Cortex of kidney (tissue), 1 donor: ENCODE measurements at places on chromosomes 4 and X.

DNA sequence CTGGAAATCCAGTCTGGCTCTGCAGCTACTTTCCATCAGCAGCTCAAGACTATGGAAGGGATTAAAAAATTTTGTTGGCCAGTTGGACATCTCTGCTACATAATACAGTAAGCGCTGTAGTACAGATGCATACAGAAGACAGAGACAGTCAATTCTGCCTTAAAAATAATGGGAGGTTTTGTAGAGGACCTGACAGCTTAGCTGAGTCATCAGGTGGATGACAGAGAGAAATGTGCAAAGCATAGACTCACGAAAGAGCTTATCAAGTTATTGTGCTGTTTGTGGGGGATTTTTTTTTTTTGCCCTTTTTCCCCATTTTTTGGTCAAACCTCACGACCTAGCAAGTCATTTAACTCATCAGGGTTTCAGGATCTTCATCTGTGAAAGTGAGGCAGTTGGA, 149.0 kb upstream of the SCML1 start:
- no peak for DNase-seq

DNA sequence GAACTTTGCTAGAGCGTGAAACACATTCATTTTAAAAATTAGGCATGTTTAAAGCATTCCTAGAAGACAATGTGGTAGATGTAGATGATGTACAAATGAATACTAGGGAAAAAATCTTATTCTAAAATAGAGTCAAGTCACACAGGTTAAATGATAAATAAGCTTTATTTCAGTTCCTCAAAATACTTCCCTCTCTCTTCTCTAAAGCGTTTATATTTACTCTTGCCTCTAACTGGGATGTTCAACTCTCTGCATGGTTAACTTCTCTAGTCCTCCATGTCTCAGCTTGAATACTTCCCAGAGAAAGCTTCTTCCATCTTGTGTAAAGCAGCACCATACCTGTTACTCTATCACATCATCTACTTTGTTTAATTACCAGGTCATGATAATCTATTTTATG, 30.9 kb upstream of the GLRA3 start:
- DNase-seq, result no peak

DNA sequence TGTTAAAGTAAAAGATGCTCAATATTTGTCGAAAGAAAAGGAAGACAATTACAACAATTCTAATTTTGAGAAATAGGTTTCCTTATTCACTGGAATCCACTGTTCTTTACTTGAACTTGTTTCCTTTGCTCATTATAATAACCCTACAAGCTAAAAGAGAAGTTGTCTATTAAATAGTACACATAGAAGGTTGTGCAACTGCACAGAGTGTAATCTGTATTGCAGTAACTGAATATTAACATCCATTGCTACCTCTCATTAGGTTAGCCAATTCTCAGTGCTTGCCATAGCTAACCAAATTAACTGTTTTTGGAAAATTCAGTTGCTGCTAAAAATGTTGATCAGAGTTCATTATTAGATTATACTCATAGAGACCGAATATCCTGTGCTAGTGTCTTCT, 120.0 kb downstream of the PDLIM5 start:
- no peak for DNase-seq

GRCh38 chrX:123169247-123169901, 14.7 kb upstream of the GRIA3 start:
- DNase-seq, result no peak

DNA sequence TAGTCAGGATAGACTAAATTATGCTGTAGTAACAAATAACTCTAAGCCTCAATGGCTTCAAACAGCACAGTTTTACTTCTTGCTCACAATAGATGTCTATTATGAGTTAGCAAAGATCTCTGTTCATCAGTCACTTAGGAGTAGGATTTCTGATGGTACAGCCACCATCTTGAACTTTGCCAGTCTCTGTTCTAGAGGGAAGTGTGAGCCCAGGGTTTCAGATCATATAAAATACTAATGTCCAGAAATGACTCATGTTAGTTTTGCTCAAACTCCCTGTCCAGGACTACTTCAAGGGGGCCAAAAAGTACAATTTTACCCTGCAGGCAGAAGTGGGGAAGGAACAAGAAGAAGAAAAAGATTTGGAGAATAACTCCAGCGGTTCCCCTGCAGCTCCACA, 77.1 kb upstream of the LSM6 start:
- DNase-seq, result no peak

- no peak for DNase-seq
Measured at GRCh38 chrX:68872171-68872570, 43.4 kb downstream of the EFNB1 start.

DNA sequence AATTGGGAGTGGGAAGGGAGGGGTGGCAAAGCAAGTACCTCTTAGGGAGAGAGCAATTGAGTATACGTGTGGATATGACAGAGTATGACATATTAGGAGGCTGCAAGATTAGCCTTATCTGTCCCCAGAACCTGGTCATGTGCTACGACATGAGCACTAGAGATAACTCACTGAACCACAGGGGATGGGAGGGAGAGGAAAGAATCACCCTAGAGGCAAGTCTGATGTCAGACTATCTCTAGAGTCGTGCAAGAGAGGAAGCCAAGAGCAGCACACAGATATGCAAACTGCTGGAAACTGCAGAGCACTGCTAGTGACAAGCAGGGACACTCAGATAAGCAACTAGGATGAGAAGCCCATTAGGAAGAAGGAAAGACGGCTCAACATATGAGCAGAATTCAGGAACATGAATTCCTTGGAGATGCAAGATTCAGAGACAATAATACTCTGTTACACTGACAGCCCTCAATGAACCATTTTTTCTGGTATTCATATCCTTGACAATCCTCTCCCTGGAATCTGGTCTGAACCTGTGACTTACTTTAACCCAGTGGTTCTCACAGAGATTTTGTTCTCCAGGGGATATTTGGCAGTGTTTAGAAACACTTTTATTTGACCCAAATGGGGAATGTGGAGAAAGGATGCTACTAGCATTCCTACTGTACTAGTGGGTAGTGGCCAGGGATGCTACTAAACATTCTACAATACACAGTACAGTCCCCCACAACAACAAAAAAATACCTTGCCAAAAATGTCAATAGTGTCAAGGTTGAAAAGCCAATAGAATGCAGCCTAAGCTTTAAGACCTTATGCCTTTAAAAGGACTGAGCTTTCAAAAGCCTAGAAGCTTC, 84.0 kb upstream of the BMP2K start:
- no peak for DNase-seq

DNA sequence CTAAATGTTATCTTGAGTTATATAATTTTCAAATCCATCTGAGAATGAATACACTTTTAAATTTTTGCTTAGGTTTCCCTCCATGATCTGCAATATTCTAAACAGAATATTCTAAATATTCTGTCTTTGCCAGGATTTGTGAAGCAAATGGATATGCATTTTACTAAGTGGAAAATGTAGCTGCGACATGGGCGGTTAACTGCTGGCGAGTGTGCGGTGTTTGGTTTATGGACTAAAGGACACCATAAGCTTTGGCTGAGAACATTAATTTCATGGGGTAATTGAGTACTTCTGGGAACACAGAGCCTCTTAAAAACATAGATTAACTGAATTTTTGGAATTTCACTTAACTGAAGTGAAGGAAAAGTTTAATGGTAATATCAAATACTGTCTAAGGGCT, 153.8 kb upstream of the ETNPPL start:
- no peak for DNase-seq

DNA sequence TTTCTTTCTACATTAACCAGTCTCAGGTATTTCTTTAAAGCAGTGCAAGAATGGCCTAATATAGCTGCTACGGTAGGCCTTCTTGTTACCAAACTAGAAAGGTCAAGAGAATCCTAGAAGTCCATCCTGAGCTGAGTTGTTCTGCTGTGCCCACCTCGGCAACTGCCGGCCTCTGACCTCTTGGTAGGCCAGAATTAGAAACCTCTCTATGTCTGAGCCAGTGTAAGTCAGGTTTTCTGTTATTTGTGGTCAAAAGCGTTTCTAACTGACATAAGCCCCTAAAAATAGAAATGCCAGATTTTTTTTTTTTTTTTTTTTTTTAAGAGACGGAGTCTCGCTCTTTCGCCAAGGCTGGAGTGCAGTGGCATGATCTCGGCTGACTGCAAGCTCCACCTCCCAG, 43.1 kb downstream of the SOWAHB start:
- DNase-seq, result no peak

DNA sequence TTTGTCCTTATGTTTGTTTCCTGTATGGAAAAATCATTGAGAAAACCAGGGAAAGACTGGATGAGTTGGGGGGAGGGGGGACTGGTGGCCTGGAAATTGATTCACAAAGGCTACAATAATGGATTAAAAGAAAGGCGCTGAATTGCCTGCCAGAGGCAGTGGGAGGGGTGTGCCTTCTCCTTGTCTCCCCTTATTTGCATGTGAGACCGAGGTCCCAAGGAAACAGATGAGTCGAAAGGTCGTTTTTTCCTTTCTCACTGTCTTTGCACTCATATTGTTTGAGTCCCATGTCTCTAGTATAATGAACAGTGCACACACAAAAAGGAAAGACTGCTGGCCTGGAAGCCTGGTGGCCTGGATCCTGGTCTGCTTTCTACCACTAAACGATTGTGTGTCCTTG, 86.6 kb upstream of the ZDHHC15 start:
- no peak for DNase-seq

DNA sequence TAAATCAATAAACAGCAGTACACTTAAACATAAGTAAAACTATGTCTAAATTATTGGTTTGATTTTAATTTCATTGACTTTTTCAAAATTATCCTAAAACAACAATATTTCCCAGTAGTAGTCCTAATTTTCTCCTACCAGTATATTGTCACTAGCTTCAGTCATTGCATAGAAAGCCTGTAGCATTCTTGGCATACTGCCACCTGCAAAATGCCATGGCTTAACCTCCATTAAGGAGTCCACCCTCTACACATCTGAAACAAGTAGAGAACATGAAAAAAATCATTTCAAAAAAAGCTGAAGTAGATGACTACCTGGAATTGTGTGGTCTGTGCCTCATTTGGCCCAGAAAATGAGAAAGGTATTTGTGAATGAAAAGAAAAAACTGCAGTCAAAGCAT, 348.5 kb downstream of the INPP4B start:
- DNase-seq, result no peak

DNA sequence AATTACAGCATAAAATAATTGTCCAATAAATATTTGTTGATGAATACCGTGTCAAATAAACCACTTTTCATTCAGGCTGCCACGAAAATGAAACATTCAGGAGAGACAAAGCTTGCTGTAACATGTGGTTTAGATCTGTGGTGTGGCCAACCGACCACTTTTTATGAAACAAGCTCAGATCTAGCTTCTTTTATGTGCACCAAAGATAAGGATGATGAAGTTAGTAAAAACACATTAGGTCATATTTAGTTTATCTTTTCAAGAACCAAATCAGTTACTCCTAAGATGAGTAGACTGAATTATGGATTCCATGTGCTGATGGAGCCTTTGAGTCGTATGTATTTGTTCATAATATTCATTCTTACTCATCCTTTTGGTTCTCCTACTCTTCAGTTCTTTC, 35.8 kb downstream of the STOX2 start:
- no peak for DNase-seq

- DNase-seq, result no peak
Measured at GRCh38 chrX:24498181-24498580, 33.1 kb downstream of the PDK3 start.

GRCh38 chr4:174210354-174210753, 73.1 kb downstream of the FBXO8 start:
- DNase-seq, result no peak

GRCh38 chrX:141641138-141641537, 51.6 kb downstream of the SPANXA2 start:
- no peak for DNase-seq

- DNase-seq, result no peak
Measured at GRCh38 chrX:71640002-71640401, 21.7 kb upstream of the CXCR3 start.

DNA sequence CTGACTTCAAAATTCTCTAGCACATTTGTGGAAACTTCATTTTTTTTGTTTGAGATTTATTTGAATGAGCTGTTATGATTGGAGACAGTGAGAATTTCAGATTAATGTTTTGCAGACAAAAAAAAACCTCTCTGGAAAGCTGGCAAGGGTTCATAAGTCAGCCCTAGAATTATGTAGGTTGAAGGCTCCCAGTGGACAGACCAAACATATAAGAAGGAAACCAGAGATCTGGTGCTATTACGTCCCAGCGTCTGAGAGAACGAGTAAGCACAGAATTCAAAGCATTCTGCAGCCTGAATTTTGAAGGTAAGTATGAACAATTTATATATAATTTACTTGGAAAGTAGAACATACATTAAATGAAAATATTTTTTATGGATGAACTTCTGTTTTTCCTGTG, at the start of gene AGTR2:
AGTR2 (plus strand) TSS at position 234 of the 400 bp plus-strand sequence. CDS start 1,537 bp downstream, outside the sequence.
- no peak for DNase-seq

GRCh38 chrX:38626296-38626695, 65.0 kb downstream of the TSPAN7 start:
- no peak for DNase-seq

GRCh38 chr4:52038103-52038912, at the start of gene SGCB:
Gene SGCB, minus strand, starts transcription at chr4:52038299. Its CDS starts 40 bp downstream, at chr4:52038259.
- DNase-seq, result no peak

GRCh38 chr4:123667496-123667895, 270.9 kb downstream of the SPRY1 start:
- DNase-seq, result no peak

- DNase-seq, result no peak
Measured at GRCh38 chrX:96909291-96909690, 25.6 kb downstream of the RPA4 start.

- no peak for DNase-seq
Measured at GRCh38 chr4:76305033-76305687, 1.4 kb upstream of the STBD1 start.

DNA sequence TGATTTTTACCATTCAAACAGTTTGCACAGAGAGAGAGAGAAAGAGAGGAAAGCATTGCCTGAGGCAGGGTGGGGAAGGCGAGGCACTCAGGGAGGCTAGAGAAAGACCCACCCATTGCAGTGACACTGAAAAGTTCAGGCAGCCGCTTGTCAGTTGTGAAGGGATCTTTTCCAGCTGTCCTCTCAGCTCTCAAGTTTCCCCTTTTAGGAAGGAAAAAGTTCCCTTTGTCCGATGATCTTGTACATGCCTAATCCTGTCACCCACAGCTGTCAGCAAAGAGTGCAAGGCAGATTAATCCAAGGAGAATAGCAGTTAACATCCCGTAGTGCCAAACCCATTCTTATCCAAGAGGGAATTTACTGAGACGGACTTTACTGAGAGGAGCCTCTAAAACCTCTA, 255.0 kb downstream of the MAGEB5 start:
- DNase-seq, result no peak
